ENCODE measurements at places on chromosomes 7 and 10. TPM values are rescaled to one million over a fixed set of nuclear protein-coding genes. Genes with fewer than 3 reads are reported as not detected.

GRCh38 chr10:102948786-102949185 lies 30.7 kb downstream of the CNNM2 start:
- no peaks in the 10 kb centered on the region for H3K27me3 ChIP-seq
- H3K36me3 ChIP-seq, result no peaks in the 10 kb centered on the region
- no peak for DNase-seq
- no peaks in the 10 kb centered on the region for H3K4me1 ChIP-seq
- no peak overlapping the region for H3K4me3 ChIP-seq

DNA sequence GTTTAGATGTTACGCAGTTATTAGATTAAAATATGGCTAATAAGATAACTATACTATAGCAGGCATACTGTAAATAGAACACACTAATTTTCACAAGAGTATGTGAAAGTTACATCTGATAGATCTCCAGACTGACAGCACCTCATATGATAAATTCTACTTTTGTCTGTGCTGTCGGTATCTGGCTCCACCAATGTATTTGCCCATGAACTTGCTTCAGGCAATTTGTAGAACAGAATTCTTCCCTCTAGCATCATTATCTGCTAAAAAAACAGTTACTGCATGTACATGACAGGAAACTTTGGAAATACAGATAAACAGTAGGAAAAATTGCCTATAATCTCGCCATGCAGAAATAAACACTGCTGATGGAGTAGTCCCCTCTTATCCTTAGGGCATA lies 137.7 kb downstream of the WNT2 start:
- H3K36me3 ChIP-seq, result peaks cover 3% of the 10 kb centered on the region
- H3K4me1 ChIP-seq, result no peaks in the 10 kb centered on the region
- H3K4me3 ChIP-seq, result no peak overlapping the region
- DNase-seq, result no peak
- no peaks in the 10 kb centered on the region for H3K27me3 ChIP-seq
- no peak overlapping the region for H3K27ac ChIP-seq

DNA sequence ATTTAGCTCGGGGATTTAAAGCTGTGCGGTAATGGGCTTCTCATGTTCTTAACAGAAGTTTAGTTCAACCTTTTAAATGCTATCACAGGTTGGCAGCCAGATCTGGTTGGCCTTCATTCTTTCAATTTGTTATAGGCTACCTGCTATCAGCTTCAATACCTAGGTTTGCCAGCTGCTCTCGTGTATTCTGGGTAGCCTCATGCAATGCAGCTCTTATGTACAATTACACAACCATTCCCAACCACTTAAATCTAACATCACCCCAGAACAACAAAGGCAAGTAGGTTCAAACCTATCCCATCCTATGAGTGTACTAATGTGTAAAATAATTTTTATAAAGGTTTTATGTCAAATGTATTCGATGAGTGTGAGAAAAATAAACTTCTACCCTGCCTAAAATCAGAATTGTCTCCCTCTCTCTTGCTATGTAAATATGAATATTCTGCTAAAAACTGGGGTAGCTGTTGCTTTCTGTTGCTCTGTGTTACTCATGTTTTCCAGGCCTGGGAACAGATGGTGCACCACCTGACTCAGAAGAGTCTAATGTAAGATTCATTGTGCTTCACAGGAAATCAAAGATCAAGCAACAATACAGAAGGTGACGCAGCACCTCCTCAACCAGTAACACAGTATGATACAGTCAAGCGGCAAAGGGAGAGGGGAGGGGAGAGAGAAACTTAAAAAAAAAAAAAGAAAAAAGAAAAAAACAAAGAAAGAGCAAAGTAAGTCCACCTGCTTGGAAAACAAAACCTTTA lies 188.6 kb downstream of the ETV1 start:
- no peak for DNase-seq
- H3K36me3 ChIP-seq, result no peaks in the 10 kb centered on the region
- H3K27me3 ChIP-seq, result no peaks in the 10 kb centered on the region
- H3K4me1 ChIP-seq, result no peaks in the 10 kb centered on the region
- H3K27ac ChIP-seq, result no peak overlapping the region
- no peak overlapping the region for H3K4me3 ChIP-seq

GRCh38 chr7:22363756-22364422 lies 6.9 kb upstream of the RAPGEF5 start:
- DNase-seq, result no peak
- peaks cover 2% of the 10 kb centered on the region for H3K27me3 ChIP-seq
- no peak overlapping the region for H3K27ac ChIP-seq
- no peaks in the 10 kb centered on the region for H3K4me1 ChIP-seq
- no peaks in the 10 kb centered on the region for H3K36me3 ChIP-seq

GRCh38 chr7:27140126-27140857 lies 3.2 kb downstream of the HOXA5 start:
- peaks cover 2% of the 10 kb centered on the region for H3K4me1 ChIP-seq
- DNase-seq, result no peak
- H3K27me3 ChIP-seq, result peaks cover 24% of the 10 kb centered on the region
- H3K36me3 ChIP-seq, result no peaks in the 10 kb centered on the region

- no peak overlapping the region for H3K4me3 ChIP-seq
- DNase-seq, result no peak
- H3K27me3 ChIP-seq, result no peaks in the 10 kb centered on the region
- H3K4me1 ChIP-seq, result no peaks in the 10 kb centered on the region
- H3K27ac ChIP-seq, result no peak overlapping the region
Observed at GRCh38 chr7:131537571-131537978, 18.9 kb downstream of the PODXL start.

DNA sequence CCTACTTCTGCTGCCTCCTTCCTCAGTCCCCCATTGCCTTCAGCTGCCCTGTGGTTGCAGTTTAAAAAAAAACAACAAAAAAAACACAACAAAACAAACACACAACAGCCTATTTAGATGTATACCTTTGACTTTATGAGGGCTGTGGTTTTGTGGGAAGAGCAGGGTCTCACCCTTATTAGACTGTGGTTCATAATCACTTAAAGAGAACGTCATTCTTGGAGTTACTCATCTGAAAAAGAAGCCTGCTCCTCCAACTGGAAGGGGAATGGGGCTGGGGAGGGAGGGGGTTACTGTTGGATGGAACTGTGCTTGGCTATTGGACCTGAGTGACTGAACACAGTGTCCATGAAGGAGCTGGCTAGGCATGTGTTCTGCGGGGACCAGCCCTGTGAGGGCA lies 48.1 kb downstream of the SDK1 start:
- no peak for DNase-seq
- no peaks in the 10 kb centered on the region for H3K36me3 ChIP-seq
- no peak overlapping the region for H3K27ac ChIP-seq

- no peaks in the 10 kb centered on the region for H3K4me1 ChIP-seq
- peaks cover 3% of the 10 kb centered on the region for H3K27me3 ChIP-seq
- H3K36me3 ChIP-seq, result no peaks in the 10 kb centered on the region
- DNase-seq, result no peak
- no peak overlapping the region for H3K27ac ChIP-seq
Observed at GRCh38 chr7:80781561-80781979, 137.3 kb downstream of the SEMA3C start.

GRCh38 chr10:118254654-118255053 lies 87.5 kb downstream of the FAM204A start:
- no peaks in the 10 kb centered on the region for H3K36me3 ChIP-seq
- H3K27ac ChIP-seq, result no peak overlapping the region
- no peak for DNase-seq
- H3K27me3 ChIP-seq, result peaks cover 14% of the 10 kb centered on the region
- no peak overlapping the region for H3K4me3 ChIP-seq
- H3K4me1 ChIP-seq, result no peaks in the 10 kb centered on the region

- peak overlapping the region; percentile 50 for H3K4me3 ChIP-seq
- no peak for DNase-seq
- H3K36me3 ChIP-seq, result peaks cover 34% of the 10 kb centered on the region
Observed at GRCh38 chr10:26841733-26842317, 18.9 kb downstream of the ABI1 start.

- H3K4me1 ChIP-seq, result peaks cover 43% of the 10 kb centered on the region
- H3K4me3 ChIP-seq, result peak overlapping the region; percentile 95
- peak overlapping the region; percentile 81 for H3K27ac ChIP-seq
- DNase-seq, result peak; percentile 43
- no peaks in the 10 kb centered on the region for H3K36me3 ChIP-seq
Observed at GRCh38 chr7:140475747-140476333, 3.5 kb downstream of the MKRN1 start.

GRCh38 chr7:2015251-2015871 lies 217.4 kb downstream of the MAD1L1 start:
- H3K27ac ChIP-seq, result no peak overlapping the region
- DNase-seq, result no peak
- no peak overlapping the region for H3K4me3 ChIP-seq
- no peaks in the 10 kb centered on the region for H3K27me3 ChIP-seq
- H3K36me3 ChIP-seq, result peaks cover 11% of the 10 kb centered on the region

GRCh38 chr10:91901784-91902677 lies 7.3 kb downstream of the FGFBP3 start:
- H3K36me3 ChIP-seq, result no peaks in the 10 kb centered on the region
- peak overlapping the region; percentile 92 for H3K27ac ChIP-seq
- H3K4me1 ChIP-seq, result peaks cover 5% of the 10 kb centered on the region
- peaks cover 7% of the 10 kb centered on the region for H3K27me3 ChIP-seq
- DNase-seq, result peak; percentile 68
- H3K4me3 ChIP-seq, result no peak overlapping the region

GRCh38 chr7:155882596-155882995 lies 70.3 kb upstream of the SHH start:
- no peak for DNase-seq
- H3K4me1 ChIP-seq, result no peaks in the 10 kb centered on the region
- H3K27me3 ChIP-seq, result peaks cover 9% of the 10 kb centered on the region
- H3K36me3 ChIP-seq, result peaks cover 2% of the 10 kb centered on the region

GRCh38 chr7:116951366-116952292 lies 1.7 kb upstream of the ST7 start:
- no peak overlapping the region for H3K27ac ChIP-seq
- H3K27me3 ChIP-seq, result no peaks in the 10 kb centered on the region

- DNase-seq, result no peak
- H3K36me3 ChIP-seq, result no peaks in the 10 kb centered on the region
- H3K27ac ChIP-seq, result no peak overlapping the region
- peaks cover 4% of the 10 kb centered on the region for H3K4me1 ChIP-seq
- no peaks in the 10 kb centered on the region for H3K27me3 ChIP-seq
Observed at GRCh38 chr10:33196710-33197491, 137.6 kb downstream of the NRP1 start.

DNA sequence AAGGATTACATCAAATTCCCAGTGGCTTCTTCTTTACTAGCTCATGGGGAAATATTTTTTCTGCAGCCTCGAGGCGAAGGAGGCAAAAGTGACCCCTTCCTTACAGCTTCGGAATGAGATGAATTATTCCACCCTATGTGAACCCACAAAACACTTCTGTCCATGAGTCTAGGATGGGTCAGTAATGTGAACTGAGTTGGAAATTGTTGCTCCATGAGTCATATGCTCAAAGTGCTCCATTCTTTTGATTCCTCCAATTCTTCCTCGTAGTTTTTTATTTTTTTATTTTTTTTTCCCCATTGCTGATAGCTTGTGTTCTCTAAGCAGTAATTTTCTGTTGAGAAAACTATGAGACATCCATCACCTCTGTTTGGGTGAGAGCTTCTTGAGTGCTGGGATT lies 31.7 kb upstream of the FAM204A start:
- H3K4me1 ChIP-seq, result no peaks in the 10 kb centered on the region
- H3K27me3 ChIP-seq, result peaks cover 22% of the 10 kb centered on the region
- H3K4me3 ChIP-seq, result no peak overlapping the region
- H3K36me3 ChIP-seq, result no peaks in the 10 kb centered on the region
- H3K27ac ChIP-seq, result no peak overlapping the region

- H3K27ac ChIP-seq, result no peak overlapping the region
- no peak for DNase-seq
- H3K27me3 ChIP-seq, result no peaks in the 10 kb centered on the region
Observed at GRCh38 chr10:132487241-132488135, 50.1 kb upstream of the INPP5A start.

DNA sequence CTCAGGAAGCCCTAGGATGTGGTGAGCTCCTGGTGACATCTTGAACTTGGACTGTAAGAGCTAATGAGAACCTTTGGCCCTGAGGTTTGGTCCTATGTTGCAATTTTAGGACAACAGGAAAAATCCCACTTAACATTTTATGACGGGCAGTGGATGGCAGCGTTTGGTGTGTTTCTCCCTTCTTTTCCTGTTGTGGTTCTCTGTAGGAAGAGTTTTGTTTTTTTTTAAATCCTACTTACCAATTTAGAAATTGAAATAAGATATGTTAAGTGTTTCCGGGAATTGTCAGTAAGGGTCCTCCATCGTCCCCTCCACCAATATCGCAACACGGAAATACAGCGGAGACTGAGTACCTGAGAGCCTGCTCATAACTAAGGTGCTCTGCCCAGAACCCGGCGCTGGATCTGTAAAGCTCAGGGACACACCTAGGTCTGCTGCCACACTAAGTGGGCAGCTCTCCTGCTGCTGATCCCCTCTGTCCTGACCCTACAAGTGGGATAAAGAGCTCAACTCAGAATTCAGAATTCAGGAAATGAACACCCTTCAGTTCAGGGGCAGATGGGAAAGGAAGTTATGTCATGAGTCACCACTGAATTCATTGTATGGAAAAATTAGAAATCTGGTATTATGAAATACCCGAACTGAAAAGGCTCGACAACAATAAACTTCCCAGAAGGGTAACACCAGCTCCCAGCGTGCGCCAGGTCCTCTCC lies 9.1 kb upstream of the PROSER2 start:
- no peaks in the 10 kb centered on the region for H3K27me3 ChIP-seq
- DNase-seq, result no peak
- no peak overlapping the region for H3K4me3 ChIP-seq

GRCh38 chr10:113517901-113518260 lies 35.0 kb upstream of the HABP2 start:
- H3K27ac ChIP-seq, result no peak overlapping the region
- no peak overlapping the region for H3K4me3 ChIP-seq
- no peaks in the 10 kb centered on the region for H3K4me1 ChIP-seq
- no peaks in the 10 kb centered on the region for H3K36me3 ChIP-seq
- no peak for DNase-seq
- peaks cover 13% of the 10 kb centered on the region for H3K27me3 ChIP-seq

AGAP3 gene
- total RNA-seq, result 35.2 TPM

ADAMTS14 gene
- total RNA-seq, result not detected

PIP gene
- not detected for total RNA-seq

ITPRIP gene
- 16.0 TPM for total RNA-seq

CALML3 gene
- not detected for total RNA-seq

ITGA8 gene
- total RNA-seq, result not detected

SLC13A1 gene
- total RNA-seq, result not detected

GAD2 gene
- total RNA-seq, result not detected

TLL2 gene
- total RNA-seq, result 0.13 TPM

HTR5A gene
- total RNA-seq, result not detected

CRHR2 gene
- not detected for total RNA-seq

LIPK gene
- total RNA-seq, result not detected

KLF14 gene
- total RNA-seq, result not detected

TET1 gene
- 3.1 TPM for total RNA-seq

BAMBI gene
- not detected for total RNA-seq

INTS15 gene
- total RNA-seq, result 57.4 TPM

ZNF789 gene
- 31.8 TPM for total RNA-seq

TUBB8 gene
- not detected for total RNA-seq

CCL24 gene
- total RNA-seq, result not detected

Data from naive thymus-derived CD8-positive, alpha-beta T cell (primary cell).